MG63 (cell line): ENCODE measurements at places on chromosomes 2 and 18. TPM values are rescaled to one million over a fixed set of nuclear protein-coding genes. Genes with fewer than 3 reads are reported as not detected.

DNA sequence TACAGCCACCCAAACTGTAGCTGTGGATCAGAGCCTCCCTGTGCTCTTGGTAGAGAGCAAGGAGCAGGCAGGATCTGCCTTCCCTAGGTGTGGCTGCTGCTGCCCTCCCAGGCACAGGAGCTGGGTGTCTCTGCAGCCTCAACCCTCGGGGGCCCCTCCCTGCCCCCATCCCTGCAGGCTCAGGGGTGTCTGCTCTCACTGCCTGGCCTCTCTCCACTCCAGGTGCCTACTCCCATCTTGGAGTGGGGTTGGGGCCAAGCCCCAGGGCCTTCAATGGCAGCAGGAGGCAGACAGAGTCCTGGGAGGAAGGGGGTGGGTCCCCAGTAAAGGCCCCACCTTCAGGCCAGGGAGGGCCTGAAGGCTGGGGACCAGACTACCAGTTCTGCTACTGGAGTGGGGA is 189.7 kb upstream of the OSR1 start:
- DNase-seq, result no peak

DNA sequence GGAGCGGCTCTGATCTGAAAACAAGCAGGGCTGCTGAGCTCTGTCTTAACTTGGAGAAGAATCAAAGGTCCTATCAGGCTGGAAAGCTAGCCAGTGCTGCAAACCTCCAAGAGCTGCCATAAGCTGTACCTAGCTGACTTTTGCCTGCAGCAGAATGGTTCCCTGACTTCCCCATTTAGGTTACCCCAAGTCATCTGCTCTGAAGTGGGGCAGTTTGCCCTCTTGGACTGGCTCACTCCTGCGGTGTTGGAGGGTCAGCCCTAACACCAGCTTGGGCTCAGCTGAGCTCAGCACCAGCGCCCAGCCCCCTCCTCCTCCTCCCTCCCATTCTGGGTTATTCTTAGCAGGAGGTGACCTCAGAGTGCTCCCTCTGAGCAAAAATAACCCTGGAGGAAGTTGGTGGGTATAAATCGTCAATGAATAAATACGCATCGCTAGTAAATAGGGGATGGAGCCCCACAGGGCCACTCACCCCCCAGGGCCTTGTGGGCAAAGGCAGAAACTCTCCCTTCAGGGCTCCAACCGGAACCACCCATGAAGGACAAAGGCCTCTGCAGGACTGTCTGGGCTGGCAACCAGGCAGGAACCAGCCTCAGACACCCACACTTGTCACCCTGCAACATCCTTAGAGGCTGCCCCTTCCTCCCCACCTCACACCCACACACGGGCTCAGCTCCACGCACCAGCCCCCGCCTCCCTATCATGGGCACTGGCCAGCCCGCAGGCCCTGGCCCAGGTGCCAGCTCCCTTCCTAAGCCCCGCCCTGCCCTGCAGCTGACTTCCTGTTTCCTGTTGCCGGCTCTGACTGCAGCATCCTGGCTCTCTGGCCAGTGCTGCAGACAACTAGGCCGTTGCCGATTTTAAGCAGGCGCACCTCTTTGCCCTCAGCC is 46.9 kb downstream of the DNMT3A start:
- DNase-seq, result peak; percentile 70

- DNase-seq, result peak; percentile 28
Observed at GRCh38 chr2:128379021-128380015, 60.6 kb upstream of the HS6ST1 start.

GRCh38 chr18:54388203-54389142 is 30.8 kb downstream of the C18orf54 start:
- peak; percentile 70 for DNase-seq

- DNase-seq, result peak; percentile 13
Observed at GRCh38 chr18:36411745-36412168, 114.2 kb downstream of the FHOD3 start.

Gene SOX11
- total RNA-seq, result 2.8 and 3.8 TPM in 2 replicates

DNA sequence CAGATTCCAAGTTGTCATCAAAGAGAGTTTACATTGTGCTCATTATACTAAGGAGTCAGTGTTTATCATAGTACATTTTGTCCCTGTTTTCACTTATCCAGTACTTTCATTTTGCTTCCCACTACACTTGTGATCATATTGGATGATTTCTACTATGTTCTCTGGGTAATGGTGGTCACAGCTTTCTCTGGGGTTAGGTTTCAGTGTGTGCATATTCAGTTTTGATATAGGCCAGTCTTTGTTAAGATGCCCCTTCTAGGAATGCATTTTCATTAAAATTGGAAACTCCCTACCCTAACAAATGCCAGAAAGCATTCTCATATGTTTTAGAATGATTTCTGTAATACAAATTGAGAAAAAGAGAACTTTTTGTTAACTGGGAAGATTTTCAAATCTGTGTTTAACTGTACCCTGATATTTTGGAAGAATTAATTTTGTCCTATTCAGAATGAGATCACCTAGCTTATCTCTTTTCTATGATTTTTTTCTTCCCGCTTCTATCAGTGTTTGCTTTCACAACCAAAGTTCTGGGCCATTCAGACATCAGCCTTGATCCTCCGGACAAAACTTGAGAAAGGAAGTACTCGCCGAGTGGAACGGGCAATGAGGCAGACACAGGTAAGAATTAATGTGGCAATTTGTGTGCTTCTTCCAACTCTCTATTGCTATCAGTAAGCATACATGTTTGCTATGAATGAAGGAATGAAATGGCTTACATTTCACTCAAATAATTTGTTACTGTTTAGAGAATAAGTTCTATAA is 74.6 kb downstream of the TTC27 start:
- no peak for DNase-seq

Gene TRIB2
- total RNA-seq, result 59.4 and 76.6 TPM in 2 replicates

DNA sequence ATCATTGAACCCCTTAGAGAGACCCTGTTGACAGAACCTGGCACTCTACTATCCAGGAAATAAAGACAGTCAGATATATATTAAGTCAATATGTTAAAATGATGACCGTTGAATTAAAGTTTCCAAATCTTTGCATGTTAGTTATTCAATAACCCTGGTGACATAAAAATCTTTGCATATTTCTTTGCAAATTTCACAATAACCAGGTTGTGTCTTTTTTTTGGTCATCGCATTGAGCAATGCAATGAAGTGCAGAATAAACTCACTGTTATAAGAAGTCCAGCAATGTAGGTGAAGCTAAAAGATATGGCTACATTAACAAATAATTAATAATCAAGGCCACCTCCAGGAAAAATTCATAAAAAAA is 596.9 kb downstream of the NYAP2 start:
- DNase-seq, result no peak

- no peak for DNase-seq
Observed at GRCh38 chr2:64090264-64090663, 54.0 kb downstream of the PELI1 start.

Gene SLC14A1
- total RNA-seq, result 35.8 and 40.0 TPM in 2 replicates

DNA sequence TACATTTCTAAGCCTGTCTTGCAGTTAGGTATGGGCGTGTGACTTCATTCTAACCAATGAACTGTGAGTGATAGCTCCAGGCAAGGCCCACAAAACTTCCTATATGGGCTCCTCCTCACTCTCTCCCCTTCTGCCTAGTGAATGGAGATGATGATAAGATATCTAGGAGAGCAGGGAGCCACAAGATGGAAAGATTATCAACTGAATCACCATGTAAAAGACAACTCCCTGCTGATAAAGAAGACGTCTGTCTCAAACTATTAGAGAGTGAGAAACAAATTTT is 237.1 kb downstream of the GPD2 start:
- DNase-seq, result no peak

GRCh38 chr2:70735071-70735470 is 32.9 kb downstream of the ADD2 start:
- DNase-seq, result no peak

GRCh38 chr2:239231231-239232194 is 169.3 kb downstream of the HDAC4 start:
- no peak for DNase-seq

Gene RAPH1
- 12.5 and 57.0 TPM in 2 replicates for total RNA-seq

DNA sequence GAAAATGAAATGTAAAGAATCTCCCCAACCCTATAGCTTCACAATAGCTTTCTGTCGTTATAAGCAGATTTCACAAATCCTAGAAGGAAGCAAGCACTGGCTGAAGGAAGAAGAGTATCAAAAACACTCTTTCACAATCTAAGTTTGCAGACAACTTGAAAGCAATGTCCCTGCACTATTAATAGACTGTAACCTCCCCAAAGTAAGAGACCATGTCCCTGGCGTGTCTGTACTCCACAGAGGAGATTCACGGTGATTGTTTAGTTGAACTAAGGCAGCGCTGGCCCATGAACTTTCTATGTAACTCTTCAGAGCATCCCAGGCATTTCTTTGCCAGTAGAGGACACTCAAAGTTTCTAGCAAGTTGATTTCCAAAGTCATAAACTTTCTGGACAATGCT is 128.0 kb upstream of the HNRNPA3 start:
- no peak for DNase-seq

GRCh38 chr2:101773137-101773536 is 75.6 kb downstream of the MAP4K4 start:
- no peak for DNase-seq

DNA sequence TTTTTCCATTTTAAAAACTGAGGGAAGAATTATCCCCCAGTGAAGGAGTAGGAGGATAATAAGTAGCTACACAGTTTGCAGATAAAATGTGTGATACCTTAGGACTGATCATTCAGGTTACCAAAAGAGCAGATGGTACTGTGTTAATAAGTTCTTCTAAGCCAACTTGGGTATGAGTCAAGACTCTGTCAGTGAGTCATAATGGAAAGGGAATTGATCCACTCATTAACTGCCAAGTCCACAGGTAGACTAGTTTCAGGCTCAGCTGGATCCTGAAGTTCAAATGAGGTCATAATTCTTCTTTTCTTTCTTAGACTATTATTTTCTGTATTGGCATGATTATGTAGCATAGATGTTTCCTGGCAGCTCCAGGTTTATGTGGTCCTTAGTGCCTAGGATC is 142.4 kb upstream of the ALPP start:
- no peak for DNase-seq

GRCh38 chr2:3177891-3178577 is 199.6 kb downstream of the EIPR1 start:
- no peak for DNase-seq

- DNase-seq, result no peak
Observed at GRCh38 chr2:104462731-104463130, 391.2 kb upstream of the POU3F3 start.

- no peak for DNase-seq
Observed at GRCh38 chr2:158912112-158912511, 56.3 kb upstream of the TANC1 start.

DNA sequence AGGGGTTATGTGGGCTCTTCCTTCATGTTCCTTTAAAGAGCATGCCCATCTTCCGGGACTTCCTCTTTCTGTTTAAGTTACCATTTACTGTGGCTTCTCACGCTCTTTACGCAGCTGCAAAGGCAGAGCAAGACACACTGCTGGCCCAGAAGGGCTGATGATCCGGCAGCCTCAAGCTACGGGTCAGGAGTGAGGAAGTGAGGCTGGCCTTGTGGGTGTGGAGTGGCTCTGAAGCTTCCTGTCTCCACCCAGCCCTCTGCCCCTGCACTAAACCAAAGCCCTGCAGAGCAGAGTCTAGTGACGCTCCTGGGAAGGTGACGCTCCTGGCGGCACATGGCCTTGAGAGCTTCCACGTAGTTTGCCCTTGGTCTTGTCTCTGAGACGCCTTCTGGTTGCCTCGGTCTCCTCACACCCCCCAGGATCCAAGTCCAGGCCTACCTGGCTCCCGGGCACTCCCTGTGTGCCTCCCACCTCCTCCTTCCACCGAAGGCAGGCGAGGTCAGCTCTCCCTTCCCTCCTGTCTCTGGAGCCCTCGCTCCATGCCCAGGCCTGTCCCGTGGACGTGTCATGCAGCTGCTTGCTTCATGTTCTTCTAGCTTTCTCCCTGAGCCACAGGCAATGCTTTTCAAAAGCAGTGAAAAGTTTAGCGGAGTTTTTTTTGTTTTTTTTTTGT is 50.3 kb downstream of the ARL4C start:
- DNase-seq, result no peak

Gene PJVK
- total RNA-seq, result 0.59 and 1.4 TPM in 2 replicates

DNA sequence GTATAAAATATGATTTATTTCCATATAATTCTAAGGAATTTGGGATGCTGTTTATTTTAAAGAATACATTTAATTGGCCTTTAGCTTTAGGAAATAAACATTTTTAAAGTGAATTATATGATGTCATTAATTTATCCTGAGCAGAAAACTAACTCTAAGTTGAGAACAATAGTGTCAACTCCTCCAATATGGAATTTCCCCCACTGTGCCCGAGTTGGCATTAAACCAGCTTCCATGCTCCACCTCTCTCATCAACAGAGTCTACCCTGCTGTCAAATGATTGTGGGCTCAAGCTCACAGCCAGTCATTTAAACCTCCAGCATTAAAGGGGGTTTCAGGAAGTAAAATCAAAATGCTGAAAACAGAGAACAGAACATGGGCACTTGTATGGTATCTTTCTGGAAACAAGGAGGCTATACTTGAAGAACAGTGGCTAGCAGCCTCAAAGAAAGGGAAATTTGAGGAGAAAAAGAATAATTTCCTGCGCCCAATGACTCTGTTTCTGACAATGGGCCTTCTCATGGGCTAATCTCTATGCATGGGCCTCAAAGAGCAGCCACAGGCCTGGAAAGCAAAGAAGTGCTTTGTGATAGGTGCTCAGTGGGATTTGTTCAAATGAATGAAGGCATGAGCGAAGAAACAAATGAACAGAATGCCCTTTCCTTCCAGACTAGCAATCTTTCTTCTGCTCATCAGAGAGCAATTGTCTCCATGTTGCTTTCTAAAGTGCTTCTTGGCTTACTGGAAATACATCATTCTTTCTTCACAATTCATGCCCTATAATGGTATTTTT is 252.8 kb downstream of the MTX2 start:
- DNase-seq, result no peak

- no peak for DNase-seq
Observed at GRCh38 chr2:211429256-211429920, 873.0 kb downstream of the CPS1 start.

- DNase-seq, result peak; percentile 41
Observed at GRCh38 chr18:55779691-55780585, 191.9 kb upstream of the TCF4 start.

Gene DNAJC5G
- not detected in 2 replicates for total RNA-seq

DNA sequence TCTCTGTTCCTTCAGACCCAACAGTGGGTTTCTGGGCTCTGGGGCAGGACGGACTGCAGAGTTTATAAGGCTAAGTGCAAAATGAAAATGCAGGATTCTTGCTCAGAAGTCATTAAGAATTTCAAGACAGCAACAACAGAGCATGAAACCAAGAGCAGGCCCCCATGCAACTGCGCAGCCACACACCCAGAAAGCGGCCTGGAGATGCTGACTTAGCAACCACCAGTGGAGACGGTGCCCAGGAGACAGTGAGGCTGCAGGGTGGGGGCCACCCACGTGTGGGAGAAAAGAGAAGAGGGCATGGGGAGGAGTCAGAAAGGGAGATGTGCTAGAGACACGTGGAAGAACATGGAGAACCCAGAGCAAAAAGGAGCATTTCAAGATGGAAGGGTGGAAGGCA is 66.5 kb downstream of the GALNT14 start:
- DNase-seq, result no peak
